ENCODE measurements at places on chromosomes 13 and 19. TPM values are rescaled to one million over a fixed set of nuclear protein-coding genes. Genes with fewer than 3 reads are reported as not detected.

Gene TNFRSF19
- total RNA-seq = 13.1 TPM

- no peak for ATAC-seq
These were observed 98.8 kb upstream of the SERP2 start for GRCh38 chr13:44274771-44275205.

- ATAC-seq = no peak
These were observed 9.7 kb downstream of the CLEC4G start for GRCh38 chr19:7722231-7722651.

Gene GARRE1
- 10.2 TPM for total RNA-seq

DNA sequence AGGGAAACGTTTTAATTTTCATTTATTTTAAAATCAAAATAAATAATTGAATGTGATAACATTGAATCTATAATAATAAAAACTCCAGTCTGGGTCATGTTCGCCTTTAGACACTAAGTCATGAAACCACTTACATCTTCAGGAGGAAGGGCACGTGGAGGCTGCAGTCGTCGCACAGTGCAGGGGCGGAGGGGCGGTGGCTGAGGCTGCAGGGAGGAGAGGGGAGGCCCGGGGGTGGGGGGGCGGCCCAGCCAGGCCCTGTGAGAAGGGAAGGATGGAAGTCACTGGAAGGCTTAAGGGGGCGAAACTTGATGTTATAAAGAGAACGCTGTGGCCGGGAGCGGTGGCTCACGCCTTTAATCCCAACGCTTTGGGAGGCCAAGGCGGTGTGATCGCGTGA, 14.9 kb upstream of the LATS2 start:
- peak; percentile 21 for ATAC-seq

DNA sequence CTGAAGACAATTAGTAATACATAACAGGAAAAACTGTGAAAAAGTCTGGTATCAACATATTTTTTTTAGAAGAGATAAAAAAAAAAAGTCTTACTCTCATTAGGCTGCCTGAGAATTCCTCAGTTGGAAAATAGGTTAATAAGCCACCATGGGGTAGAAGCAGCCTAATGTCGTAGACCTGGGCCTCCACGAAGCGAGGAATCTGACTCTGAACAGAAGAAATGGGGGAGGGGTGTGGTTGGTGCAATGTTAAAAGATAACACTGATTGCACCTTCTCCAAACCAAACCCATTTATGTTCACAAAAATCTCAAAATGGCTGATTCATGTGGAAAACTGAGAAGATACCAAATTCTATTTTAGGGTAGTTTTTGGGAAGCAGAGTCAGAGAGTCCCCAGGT, 62.4 kb downstream of the MPHOSPH8 start:
- no peak for ATAC-seq

Data from esophagus mucosa (tissue), 1 donor.